ENCODE measurements at places on chromosomes 1 and 21.

DNA sequence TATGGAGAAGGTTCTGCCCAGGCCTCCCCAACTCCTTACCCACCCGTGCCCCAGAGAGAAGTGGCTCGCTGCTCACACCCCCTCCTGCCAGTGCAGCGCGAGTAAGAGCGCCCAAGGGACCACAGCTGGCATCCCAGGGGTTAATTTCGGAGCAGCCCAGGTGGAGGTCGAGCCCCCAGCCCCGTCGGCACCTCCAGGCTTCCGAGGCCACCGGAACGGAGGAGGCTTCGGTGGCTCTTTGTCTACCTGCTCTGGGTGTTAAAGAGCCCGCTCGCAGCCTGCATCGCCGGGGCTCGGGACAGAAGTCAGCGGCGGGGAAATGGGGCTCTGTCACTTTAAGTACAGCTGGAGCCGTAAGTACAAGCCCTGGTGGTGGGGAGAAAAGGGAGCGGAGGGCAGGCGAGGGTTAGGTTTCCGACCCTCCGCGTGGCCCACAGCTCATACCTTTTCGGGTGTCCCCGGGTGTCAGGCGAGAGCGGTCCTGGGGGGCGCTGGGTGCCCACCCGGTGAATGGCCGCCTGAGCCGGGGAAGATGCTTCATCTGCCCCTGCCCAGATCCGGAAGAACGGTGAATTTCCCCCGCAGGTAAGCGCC, 89.4 kb upstream of the IPO9 start:
- DNase-seq: no peak

DNA sequence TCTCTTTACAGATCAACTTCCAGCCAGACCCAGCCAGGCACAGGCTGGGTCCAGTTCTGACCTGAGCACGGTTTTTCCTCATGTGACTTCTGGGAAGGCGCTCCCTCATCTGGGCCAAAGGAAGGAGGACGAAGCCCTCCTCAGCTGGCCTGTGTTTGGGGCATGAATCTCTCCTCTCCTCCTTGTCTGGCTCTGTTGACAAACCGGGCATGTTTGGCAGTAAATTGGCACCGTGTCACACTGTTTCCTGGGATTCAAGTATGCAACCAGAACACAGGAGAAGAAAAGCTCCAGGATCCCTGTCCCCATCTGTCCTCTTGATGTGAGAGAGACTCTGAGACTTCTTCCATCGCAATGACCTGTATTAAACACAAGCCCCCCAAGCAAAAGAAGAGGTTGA, 18.3 kb downstream of the NECAP2 start:
- DNase-seq: no peak

DNA sequence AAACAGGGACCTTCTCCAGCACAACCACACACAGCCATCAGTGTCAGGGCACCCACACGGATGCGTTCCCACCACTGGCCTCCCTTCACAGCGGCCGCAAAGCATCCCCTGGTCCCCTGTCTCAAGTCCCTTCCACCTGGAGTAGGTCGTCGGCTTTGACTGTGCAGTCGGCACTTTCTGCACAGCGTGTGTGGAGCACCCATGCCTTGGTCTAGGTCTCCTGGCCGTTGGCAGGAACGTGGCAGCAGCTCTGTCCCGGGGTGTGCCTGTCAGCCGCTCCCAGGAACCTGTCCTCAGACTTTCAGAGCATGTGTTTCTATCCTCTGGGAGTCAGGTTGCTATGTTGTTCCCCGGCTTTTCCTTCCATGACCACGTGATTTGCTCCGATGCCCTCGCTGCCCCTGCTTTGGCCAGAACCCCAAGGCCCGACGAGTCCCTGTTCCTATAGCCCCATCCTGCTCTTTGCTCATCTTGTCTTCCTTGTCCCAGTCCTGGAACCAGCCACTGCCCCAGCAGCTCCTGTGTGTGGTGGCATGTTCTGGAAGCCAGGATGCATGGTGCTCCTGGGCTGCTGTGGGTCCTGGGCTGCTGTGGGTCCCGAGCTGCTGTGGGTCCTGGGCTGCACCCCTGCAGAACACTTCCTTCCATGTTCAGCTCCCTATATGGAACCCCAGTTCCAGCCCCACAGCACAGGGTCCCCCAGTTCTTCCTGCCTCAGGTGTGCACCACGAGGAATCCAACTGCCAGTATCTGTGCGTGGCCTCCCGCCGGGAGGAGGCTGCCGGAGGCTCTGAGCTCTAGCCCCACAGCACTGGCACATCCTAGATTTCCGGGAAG, 84.2 kb upstream of the COL6A1 start:
- no peak for DNase-seq

DNA sequence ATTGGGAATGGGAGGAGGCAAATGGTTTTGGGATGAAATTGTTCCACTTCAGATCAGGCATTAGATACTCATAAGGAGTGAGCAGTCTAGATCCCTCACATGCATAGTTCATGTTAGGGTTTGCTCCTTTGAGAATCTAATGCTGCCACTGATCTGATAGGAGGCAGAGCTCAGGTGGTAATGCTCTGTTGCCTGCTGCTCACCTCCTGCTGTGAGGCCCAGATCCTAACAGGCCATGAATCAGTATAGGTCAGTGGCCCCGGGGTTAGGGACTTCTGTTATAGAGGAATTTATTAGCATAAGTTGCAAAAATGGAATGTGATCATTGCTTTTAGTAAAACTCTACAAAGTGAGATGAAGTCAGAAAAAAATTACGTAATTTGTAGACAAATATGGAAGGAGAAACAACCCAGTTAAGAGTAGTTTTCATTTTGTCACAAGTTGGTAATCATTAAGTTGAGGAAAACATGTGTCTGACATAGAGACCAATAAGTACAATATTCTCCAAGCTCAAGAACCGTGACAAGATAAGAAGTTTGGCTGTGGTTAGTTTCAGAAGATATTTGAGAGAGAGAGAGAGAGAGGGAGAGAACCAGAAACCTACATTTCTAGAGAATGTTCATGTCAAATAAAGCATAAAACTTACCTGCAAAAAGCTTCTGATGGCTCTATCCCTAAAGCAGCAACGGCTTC, 689.7 kb upstream of the PRMT6 start:
- no peak for DNase-seq

GRCh38 chr1:75612976-75613375, 2.1 kb upstream of the SLC44A5 start:
- no peak for DNase-seq

- no peak for DNase-seq
These were observed 37.4 kb downstream of the RHOU start for GRCh38 chr1:228772516-228773212.

- DNase-seq: no peak
These were observed 20.2 kb downstream of the COL18A1 start for GRCh38 chr21:45424854-45425795.

DNA sequence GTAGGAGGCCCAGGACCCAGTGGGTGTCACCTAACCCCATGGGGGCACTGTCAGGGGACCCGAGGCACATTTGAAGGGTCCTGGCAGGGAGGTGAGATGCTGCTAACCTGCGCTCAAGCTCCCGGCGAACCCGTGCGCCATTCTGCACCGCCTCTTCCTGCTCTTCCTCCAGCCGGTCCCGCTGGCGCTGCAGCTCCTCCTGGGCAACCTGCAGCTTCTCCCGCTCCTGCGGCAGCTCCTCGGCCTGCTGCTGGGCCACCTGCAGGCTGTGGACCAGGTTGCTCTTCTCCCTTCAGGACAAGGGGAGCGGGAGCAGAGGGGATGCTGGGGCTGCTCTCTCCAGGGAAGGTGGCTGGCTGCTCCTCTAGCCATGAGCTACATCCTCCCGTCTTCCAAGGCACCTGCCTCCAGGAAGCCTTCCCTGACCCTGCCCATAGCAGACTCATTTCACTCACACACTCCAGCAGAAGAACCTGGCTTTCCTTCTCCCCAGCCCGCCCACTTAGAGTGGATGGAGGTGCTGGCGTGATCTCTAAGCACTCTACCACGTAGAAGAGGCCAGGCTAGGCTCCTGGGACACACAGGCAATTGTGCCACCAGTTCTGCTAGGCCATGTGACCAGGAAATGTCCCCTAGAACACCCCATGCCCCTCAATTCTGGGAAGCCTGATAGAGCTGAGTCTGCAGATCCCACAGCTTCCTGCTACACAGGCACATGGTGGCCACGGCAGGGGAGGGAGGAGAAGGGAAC, 15.2 kb upstream of the NBPF1 start:
- no peak for DNase-seq

DNA sequence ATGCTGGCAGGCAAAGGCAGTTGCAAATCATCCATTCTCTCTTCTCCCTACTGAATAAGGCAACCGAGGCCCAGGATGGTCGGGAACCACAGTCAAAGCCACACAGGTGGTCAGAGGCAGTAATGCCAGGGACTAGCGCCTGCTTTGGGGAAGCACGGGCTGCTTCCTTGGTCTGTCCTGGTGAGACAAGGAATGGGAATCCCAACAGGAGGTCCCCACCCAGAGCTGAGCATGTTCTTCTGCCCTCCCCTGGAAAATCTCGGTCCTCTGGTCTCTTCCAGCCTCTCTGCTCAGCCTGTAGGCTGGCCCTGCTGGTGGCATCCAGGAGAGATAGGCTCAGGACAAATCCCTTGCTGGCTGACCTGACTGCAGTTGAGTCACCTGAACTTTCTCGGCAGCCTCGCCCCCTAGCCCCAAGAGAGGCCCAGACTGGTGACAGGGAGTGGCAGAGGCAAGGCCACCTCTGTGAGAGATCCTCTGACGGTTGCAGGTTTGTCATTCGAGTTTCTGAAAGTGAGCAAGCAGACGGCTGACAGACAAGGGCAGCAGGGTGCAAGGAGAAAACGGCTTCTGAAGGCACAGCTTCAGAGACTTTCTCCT, 5.8 kb downstream of the OLIG1 start:
- no peak for DNase-seq

- no peak for DNase-seq
These were observed 33.5 kb upstream of the CLDN14 start for GRCh38 chr21:36513430-36513829.

- no peak for DNase-seq
These were observed 116.6 kb downstream of the UBE2U start for GRCh38 chr1:64320007-64320406.

GRCh38 chr1:93672069-93672468, 9.6 kb downstream of the BCAR3 start:
- no peak for DNase-seq

- DNase-seq: no peak
These were observed 143.3 kb downstream of the DENND1B start for GRCh38 chr1:197632005-197632404.

- DNase-seq: no peak
These were observed 216.6 kb downstream of the GREM2 start for GRCh38 chr1:240395336-240395735.

DNA sequence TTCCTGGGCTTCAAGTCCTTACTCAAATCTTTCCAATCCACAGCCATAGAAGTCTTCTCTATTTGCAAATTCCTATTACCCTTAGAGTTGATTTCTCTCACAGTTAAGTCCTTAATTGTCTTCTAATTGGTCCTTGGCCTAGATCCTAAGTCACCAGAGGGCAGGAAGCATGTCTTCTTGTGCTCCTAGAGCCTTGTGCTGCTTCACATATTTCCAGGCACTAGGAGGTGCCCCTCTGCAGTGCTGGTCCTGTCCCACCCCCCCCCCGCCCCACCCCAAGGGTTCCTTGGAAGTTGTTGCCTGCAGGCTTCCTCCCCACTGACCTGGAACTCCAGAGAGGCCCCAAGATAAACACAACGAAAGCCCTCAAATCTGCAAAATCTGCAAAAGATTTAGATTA, 28.1 kb upstream of the TARBP1 start:
- DNase-seq: no peak

- no peak for DNase-seq
These were observed 267.8 kb upstream of the RUNX1 start for GRCh38 chr21:35316933-35317332.

GRCh38 chr1:165762725-165763124, 5.9 kb downstream of the TMCO1 start:
- DNase-seq: no peak

- DNase-seq: no peak
These were observed 126.9 kb downstream of the VAV3 start for GRCh38 chr1:107838056-107838455.

All from activated CD4-positive, CD25-positive, alpha-beta regulatory T cell treated with anti-CD3 and anti-CD28 coated beads, Interleukin-2, amount 50 U/mL, for 72 hours (primary cell).